GM23338 (cell line): ENCODE measurements at places on chromosomes 6 and 20.

DNA sequence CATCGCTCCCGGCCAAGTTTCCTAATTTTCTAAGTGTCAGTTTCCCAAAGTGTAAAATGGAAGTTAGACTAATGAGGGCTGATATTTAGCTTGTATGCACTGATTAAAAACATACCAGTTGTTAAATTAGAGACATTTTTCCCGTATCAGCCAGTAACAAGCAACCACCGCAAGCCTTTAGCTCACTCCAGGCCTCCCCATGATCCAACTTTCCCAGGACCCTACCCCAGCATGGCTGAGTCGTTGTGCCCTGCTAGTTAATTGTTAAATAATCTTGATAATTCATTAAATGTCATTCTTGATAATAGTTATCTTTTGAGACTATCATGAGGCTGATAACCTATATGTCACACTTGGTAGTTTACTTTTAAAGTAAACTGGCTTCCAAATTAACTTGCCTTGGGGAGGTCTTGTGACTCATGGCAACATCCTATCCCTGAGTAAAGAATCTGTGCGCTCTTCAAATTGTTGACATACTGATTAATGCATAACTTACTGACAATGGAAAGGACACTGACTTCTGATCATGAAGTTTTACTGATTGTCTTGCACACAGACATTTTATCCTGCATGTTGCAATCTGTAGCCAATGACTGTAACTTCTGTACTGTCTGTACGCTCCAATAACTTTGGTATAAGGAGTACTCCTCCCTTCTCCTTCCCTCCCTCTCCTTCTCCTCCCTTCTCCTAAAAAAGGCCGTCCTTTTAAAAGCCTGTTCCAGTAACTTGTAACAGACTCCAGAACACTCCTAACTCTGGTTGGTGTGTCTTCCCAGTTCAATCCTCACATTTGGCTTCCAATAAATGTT, 6.3 kb upstream of the GTF3C6 start:
- no peak for DNase-seq

DNA sequence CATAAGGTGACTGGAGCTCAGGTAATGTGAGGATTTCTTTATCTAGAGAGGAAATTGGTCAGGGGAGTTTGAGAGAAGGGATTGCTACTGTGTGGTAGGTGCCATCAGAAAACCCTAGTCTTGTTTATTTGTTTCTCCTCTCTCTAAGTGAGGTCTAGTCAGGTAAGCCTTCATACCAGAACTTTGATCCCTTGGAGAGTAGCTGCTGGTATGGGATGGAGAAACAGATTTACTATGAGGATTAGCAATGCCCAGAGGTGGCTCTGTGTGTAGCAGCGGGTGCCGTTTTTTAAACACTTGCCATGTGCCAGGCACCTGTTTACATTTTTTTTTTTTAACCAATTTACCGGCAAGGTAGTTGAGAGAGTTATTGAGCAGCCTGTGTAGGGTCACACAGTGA, 19.5 kb downstream of the CMTR1 start:
- DNase-seq, result no peak

GRCh38 chr6:137106183-137106582, 61.4 kb upstream of the IL20RA start:
- no peak for DNase-seq

- DNase-seq, result peak; percentile 69
These were observed 1.2 kb downstream of the CDH4 start for GRCh38 chr20:61253264-61253639.

- no peak for DNase-seq
These were observed 31.7 kb downstream of the SLC35A1 start for GRCh38 chr6:87504441-87504840.

DNA sequence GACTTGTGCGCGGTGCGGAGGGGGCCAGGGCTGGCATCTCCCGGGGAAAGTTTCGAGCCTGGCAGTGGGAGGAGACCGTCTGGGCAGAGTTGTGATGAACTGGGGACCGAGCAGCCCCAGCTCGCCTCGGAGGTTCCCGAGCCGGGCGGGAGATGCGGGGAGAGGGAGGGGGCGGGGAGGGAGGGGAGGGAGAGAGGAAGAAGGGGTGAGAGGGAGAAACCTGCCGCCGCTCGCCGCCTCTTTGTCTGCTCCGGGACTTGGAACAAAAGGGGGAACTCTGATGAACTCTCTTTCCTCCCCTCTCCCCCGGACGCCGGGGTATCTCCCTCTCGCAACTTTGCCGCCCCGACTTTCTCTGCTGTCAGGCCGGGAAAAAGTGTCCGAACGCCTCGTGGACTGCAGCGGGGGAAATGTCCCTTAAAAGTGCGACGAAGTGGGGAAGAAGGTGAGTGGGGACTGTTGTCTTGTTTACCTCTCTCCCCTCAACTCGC, 72.7 kb downstream of the SOX4 start:
- peak; percentile 91 for DNase-seq

DNA sequence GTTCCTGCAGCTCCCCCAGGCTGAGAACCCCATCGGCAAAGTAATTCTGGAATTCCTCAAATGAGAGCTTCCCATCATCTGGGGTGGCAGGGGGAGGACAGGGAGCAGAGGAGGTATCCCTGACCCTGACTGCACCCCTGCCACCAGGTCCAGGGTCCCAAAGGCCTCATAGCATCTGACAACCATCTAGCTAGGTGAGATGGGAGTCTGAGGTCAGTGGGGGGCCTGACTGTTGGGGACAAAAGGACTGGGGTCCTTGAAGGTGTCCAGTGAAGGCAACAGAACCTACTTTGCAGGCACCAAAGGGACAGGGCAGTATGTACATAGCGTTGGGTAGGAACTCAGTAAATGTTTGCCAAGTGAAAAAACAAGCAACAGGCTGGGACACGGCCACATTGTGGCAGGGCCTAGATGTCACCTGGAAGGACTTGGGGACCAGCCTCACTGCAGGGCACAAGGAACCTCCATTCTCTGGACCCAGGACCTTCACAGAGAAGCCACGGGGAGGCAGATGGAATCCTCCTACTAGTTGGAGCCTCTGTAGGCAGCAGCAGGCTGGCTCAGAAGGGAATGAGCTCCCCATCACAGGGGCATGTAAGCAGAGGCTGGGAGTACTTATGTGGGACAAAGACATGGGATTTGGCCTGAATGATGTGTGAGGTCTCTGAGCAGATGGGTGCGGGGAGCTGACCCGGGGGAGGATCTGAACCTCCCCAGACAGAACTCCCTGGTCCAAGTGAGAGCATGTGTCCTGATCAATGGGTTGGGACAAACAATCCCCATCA, 3.3 kb downstream of the NECAB3 start:
- no peak for DNase-seq

- DNase-seq, result no peak
These were observed 47.2 kb upstream of the FAM50B start for GRCh38 chr6:3801960-3802359.

- DNase-seq, result peak; percentile 49
These were observed 643 bp upstream of the SLC35D3 start for GRCh38 chr6:136921381-136921935.

GRCh38 chr6:74439123-74439811, 743.3 kb downstream of the CD109 start:
- DNase-seq, result no peak

GRCh38 chr20:3407040-3407770, at the start of gene DNAAF9:
Gene DNAAF9 (minus strand): TSS chr20:3407669. CDS start chr20:3407557, 112 bp downstream.
- DNase-seq, result peak; percentile 80

- no peak for DNase-seq
These were observed 84.9 kb upstream of the HTR1B start for GRCh38 chr6:77548190-77548589.
